Globus pallidus (tissue), 1 donor: ENCODE measurements at places on chromosomes 7 and 10.

GRCh38 chr10:43417950-43418768 lies 9.2 kb upstream of the HNRNPF start:
- no peak for DNase-seq

DNA sequence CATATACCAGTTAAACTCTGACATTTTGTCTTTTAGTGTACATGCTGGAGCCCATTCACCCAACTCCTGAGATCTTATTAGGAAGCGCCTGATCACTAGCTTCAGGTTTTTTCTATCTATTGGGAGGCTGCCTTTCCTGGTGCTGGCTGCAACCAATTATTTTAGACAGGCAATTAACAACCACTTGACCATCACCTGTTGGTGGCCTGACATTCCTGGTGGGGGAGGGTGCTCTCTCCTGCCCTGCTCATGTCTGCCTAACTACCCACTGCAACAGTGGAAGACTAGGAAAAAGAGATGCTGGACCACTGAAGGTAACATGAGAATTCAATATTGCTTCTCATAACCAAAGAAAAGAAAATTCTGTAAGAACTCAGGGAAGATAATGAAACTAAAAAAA lies 190.3 kb upstream of the GRM3 start:
- DNase-seq: no peak

DNA sequence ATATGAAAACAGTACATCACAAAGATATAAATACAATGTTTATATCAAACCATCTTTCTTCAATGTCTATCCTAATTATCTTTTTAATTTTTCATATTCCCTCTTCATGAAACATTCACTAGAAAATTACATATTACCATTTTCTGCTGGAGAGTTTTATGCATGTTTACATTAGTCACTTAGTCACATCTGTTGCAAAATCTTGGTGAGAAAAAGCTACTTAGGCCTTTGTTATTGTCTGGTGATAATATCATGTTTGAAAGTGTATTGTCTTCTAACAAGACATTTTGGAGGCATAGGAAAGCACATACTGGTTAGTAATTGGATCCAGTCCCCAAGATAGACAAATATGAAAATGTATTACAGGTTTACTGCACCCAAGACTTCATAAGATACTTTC lies 163.6 kb downstream of the GNAI1 start:
- DNase-seq: no peak

DNA sequence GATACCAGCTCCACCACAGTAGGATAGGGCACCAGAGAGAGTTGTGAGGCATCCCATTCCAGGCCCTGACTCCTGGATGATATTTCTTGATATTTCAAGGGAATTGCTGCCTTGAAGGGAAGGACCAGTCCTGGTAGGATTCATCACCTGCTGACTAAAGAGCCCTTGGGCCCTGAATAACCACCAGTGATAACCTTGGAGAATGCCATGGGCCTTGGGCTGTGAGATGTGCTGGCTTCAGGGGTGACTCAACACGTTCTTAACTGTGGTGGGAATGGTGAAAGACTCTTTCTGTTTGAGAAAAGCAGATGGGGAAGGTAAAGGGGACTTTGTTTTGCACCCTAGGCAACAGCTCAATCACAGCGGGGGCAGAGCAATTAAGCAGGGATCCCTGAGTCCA lies 21.4 kb upstream of the ASZ1 start:
- no peak for DNase-seq

- no peak for DNase-seq
These were observed 1.1 kb upstream of the FEZF1 start for GRCh38 chr7:122305475-122306319.

- no peak for DNase-seq
These were observed 2.0 kb downstream of the CUL1 start for GRCh38 chr7:148700661-148701064.

- DNase-seq: peak; percentile 98
These were observed 119.5 kb downstream of the SPDYE5 start for GRCh38 chr7:75611557-75612178.

DNA sequence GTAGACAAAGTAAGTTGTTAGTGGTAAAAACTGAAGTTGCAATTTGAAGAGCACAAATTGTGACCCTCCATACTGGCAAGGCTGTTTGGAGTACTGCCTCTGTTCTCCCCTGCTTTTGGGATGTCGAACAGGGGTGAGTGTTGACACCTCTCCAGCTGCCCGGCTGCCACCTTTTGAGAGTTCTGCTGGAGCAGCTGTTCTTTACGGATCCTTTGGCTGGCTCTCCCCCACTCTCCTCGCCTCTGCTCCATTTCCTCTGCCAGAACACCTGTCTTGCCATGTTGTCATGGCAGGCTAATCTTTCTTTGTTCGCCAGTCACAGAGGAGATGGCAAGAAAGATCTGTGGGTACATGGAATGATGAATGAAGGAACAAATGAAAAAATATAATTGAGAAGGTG lies 34.9 kb downstream of the INSYN2A start:
- no peak for DNase-seq
